Activated CD8-positive, alpha-beta memory T cell treated with anti-CD3 and anti-CD28 coated beads for 1 hour (primary cell): ENCODE measurements at places on chromosomes 7 and 10.

DNA sequence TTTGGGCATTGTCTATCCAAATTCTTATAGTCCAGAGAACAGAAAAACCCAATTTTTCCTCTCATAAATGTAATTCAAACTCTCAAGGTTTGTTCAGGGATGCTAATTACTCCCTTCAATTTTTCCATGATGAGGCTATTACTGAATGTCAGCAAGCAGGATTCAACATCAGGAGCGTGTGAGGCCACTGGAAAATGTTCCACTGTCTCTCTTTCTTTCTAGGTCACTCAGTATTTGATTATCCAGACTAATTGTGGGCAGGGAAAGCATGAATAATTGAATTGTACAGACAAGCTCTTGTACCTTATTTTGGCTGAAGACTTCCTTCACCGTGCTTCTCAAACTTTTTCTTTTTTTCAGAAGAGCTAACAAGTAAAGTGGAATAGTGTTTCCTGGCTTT lies 30.7 kb downstream of the THNSL1 start:
- DNase-seq = no peak

GRCh38 chr10:104802941-104803340 lies 161.9 kb downstream of the SORCS3 start:
- DNase-seq = no peak

- DNase-seq = no peak
These were observed 7.0 kb downstream of the CALHM3 start for GRCh38 chr10:103472005-103472404.

DNA sequence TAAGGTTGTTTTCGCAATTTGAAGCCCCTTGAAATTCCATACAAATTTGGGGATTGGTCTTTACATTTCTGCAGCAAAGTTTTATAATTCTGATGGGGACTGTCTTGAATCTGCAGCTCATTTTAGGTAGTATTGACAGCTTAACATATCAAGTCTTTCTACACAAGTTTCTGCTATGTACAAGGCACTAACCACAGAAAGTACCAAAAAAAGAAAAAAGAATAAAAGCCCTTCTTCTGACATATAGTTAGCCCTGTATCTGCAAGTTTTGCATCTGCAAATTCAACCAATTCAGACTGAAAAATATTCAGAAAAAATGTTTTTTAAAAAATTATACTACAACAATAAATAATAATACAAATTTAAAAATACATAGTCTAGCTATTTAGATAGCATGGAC lies 15.3 kb downstream of the POT1 start:
- DNase-seq = no peak

DNA sequence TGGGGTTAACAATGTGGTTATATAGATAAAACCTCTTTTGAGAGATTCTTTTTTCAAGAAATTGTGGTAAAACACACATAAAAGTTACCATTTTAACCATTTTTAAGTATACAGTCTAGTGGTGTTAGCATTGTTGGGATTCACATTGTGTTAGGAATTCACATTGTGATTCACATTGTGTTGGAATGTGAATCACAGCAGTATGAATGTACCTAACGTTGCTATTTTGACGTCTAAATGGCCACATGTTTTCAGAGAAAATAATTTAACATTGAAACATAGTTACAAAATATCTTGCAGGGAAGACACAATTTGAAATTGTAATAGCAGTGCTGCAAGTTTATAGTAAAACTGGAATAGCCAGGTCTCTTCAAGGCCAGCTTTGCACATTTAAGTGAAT lies 129.0 kb downstream of the BICC1 start:
- DNase-seq = no peak

DNA sequence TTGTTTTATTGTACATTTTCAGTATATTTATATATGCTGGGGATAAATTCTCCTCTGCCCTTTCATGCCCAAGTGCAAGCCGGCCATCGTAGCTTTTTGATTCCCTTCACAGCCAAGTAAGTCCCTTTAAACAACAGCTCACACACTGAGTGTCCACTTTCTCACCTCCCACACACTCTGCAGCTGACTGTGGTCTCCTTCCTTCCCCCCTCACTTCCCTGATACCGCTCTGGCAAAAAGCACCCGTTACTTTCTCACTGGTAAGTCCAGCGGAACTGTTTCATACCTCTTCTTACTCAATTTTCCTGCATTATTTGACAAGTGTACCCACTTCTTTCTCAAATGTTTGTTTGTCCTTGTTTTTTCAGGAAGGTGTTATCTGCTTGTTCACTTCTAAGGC lies 35.2 kb downstream of the MGAM start:
- DNase-seq = no peak

DNA sequence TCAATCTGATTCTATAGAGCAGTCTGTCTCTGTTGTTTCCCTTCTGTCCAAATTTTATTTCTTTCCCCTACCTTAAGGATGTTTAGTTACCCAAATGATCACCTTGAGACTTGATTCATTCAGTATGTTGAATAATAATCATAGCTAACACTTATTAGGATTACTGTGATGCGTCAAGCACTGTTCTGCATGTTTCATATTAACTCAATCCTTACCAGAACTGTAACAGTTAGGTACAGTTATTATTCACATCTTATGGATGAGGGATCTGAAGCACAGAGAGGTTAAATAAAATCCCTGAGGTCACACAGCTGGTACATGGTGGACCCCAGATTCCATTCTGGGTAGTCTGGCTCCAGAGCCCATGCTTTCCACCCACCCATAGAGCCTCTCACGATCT lies 97.9 kb upstream of the SAMD8 start:
- DNase-seq = no peak

DNA sequence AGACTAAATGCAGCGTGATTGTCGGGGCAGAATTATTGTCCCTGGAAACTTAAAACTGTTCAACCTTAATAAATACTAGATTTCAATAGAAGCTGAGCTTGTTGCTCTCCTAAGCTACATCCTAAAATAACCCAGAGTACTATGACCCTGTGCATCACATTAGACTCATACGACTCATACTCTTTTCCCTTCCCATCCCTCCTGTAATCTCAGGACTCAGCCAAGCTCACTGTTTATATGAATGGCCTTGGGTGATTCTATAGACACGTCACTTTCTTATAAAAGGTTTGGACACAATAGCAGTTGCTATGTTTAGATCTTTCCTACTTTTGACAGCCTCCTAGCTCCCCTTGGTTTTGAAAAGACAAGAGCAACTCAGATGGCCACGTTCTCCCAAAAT lies 17.2 kb downstream of the TCF7L2 start:
- DNase-seq = no peak

DNA sequence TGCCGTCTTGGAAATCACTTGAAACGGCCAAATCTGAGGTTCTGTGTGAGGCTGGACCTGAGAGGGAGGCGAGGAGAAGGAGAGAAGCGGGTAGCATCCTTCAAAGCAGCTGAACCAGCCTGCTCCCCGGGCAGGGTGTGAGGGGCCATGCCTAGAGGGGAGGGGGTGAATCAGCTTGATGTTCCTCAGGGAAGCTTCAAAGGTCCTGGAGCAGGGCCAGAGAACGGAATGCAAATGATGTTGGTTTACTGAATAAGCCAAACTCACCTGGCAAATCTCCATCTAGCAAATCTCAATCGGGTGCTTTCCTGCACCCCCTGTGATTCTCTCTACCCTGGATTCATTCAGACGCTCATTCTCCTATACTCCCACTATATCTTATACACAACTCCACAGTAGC lies 226.9 kb downstream of the WDR11 start:
- no peak for DNase-seq

DNA sequence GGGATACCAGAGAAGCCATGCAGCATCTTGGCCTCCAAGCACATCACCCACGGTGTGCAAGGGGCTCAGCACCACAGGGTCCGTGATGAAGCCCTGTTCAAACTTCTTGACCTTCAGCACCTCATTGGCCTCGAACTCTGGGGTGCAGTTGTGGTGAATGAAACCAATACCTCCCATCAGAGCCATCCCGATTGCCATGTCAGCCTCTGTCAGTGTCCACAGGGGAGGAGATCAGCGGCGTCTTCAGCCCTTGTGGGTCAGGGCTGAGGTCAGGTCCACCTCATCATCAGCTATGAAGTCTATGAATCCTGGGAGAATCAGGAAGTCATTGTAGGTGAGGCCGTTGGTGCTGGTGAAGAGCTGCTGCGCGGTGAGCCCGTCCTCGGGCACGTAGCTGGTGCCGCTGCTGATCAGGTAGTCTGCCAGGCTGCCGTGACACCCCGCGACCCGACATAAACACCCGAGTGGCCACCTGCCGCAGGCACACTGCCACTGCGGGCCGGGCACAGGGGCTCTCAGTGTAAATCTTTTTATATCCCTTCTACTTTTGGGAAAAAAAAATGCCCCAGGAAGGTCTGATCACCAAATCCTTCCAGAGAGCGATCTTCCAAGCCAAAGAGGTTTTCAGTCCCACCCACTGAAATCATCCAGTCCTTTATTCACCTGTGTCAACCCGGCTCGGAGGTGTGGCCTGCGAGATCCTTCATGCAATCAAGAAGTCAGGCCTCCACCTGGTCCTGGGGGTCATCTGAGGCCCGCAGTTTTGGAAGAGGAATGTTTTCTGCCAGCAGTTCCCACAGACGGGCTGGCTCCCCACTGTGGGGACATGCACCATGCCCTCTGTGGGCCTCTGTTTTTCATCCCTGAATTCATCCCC lies 144.1 kb upstream of the KCNMA1 start:
- no peak for DNase-seq
